ENCODE measurements at places on chromosomes 7 and 10. TPM values are rescaled to one million over a fixed set of nuclear protein-coding genes. Genes with fewer than 3 reads are reported as not detected.

Gene TACC2
- 1.5 TPM for total RNA-seq

Gene SUN1
- total RNA-seq: 162 TPM

Gene HOXA3
- 0.28 TPM for total RNA-seq

- no peak for DNase-seq
Measured at GRCh38 chr7:157292770-157293412, 43.9 kb upstream of the DNAJB6 start.

DNA sequence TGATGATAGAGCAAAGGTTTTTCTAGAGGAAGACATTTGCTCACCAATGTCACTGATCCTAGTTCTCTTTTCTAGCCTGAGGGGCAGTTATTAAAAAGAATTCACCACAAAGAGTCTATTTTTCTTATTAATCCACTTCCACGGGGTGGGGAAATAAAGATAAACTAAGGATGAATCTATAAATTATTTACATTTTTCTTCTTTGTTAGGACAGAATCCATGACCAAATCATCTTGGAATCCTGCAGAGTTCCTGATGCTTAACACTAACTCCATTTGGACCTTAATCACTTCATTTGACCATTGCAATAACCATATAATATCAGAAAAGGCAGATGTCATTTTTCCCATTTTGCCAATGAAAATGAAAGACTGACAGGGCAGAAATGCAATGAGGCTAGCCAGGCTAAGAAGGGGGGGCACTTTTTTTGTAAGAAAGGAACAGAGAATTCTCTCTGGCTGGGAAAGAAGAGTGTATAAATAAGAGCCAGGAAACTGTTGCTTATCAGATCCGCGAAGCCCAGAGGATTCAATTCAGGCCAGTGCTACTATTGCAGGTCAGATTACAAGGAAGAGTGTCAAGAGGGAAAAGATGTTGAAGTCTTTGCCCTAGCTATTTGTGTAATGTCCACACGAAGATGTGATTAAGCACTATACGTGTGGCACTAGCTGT lies 433.2 kb downstream of the TNS3 start:
- no peak for DNase-seq

GRCh38 chr7:142616121-142616643 lies 133.1 kb upstream of the PRSS1 start:
- DNase-seq: no peak

DNA sequence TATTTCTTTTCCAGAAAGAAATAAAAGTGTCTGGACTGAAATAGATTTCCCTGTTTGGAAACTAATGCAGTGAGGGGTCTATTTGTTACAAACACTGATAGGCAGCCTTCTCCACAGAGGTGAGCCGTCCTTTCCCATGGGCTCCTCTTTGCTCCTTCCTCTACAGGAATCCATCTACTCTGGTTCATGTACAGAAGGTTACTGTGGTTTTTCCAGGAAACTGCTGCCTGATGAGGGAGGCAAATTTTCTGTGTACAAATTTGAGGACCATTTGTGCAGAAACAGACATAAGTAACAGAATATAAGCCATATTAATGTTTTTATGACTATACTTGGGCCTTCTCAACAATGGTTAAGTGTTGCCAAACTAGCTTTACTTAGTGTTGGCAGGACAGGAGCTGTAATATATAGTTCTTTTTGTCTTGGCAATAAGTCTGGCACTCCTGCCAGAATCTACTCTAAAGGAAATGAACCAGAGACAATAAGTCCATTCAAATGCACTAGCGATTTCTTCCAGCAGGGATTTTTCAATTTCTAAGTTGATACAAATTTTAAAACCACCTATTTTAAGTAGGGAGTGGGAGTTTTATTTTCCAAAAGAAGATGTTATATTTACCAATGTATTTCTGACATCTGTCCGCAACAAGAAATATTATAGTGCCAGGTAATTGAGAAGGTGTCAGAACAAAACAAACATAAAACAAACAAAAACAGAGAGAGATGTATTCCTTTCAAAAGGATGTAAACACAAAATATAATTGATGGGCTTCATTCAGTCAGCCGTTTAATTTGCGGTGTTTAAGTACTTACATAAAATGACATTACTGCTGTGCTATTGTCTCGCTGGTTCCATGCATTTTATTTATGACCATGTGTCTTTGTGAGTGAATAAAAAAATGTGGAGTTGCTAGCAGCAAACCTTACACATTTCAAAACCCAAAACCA lies 91.0 kb upstream of the NFE2L3 start:
- no peak for DNase-seq

Gene CYP3A5
- 1,413 TPM for total RNA-seq

GRCh38 chr7:37826825-37827224 lies 21.6 kb upstream of the NME8 start:
- no peak for DNase-seq

- DNase-seq: no peak
Measured at GRCh38 chr7:2431260-2431867, 28.0 kb downstream of the CHST12 start.
